Right renal pelvis (tissue), 4 donors: ENCODE measurements at places on chromosomes 11 and 22. TPM values are rescaled to one million over a fixed set of nuclear protein-coding genes. Genes with fewer than 3 reads are reported as not detected.

GRCh38 chr22:29328566-29329500 lies 13.3 kb upstream of the RASL10A start:
- DNase-seq, result no peak

DNA sequence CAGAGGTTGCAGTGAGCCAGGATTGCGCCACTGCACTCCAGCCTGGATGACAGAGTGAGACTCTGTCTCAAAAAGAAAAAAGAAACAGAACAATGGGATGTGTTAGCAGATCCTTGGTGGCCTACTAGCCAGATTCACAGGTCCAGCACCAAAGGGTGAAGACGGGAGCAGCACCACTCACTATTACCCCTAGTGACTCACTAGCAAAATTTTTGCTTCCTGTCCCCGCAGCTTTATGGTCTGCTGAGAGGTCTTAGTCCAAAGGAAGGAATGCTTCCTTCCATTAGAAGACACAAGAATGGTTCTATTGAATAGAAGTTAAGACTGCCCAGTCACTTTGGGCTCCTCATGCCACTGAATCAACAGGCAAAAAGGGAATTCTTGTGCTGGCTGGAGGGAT lies 35.9 kb upstream of the NUP50 start:
- DNase-seq, result no peak

- no peak for DNase-seq
These were observed 18.3 kb upstream of the MUC5B start for GRCh38 chr11:1204381-1205101.

- DNase-seq, result no peak
These were observed 208.1 kb upstream of the CADM1 start for GRCh38 chr11:115712296-115712695.

- no peak for DNase-seq
These were observed 274.6 kb downstream of the BRD1 start for GRCh38 chr22:49553076-49553475.

DNA sequence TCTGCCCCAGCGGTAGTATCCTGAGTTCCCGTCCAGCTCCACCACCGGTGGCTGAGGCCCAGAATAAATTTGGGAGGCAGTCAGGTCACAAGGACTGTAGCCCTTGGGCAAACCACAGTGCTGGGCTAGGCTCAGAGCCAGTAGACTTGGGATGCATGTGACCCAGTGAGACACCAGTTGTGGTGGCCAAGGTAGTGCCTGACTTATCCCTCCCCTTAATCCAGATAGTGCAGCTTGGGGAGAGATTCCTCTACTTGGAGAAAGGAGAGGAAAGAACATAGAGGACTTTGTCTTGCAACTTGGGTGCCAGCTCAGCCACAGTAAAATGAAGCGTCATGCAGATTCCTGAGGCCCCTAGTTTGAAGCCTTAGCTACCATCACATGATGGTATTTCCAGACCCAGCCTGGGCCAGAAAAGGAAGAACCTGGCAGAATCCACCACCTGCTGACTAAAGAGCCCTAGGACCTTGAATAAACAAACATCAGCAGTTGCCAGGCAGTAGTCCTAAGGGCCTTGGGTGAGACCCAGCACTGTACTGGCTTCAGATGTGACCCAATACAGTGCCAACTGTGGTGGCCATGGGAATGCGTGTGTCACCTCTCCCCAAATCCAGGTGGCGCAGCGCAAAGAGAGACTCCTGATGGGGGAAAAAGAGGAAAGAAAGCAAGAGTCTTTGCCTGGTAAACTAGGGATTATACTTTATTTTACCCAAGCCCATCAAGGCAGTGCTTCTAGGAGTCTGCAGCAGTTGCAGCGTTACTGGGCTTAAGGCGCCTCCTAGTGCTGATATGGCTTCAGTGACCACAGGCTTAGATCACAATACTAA lies 17.0 kb upstream of the DDX10 start:
- DNase-seq, result peak; percentile 55

DNA sequence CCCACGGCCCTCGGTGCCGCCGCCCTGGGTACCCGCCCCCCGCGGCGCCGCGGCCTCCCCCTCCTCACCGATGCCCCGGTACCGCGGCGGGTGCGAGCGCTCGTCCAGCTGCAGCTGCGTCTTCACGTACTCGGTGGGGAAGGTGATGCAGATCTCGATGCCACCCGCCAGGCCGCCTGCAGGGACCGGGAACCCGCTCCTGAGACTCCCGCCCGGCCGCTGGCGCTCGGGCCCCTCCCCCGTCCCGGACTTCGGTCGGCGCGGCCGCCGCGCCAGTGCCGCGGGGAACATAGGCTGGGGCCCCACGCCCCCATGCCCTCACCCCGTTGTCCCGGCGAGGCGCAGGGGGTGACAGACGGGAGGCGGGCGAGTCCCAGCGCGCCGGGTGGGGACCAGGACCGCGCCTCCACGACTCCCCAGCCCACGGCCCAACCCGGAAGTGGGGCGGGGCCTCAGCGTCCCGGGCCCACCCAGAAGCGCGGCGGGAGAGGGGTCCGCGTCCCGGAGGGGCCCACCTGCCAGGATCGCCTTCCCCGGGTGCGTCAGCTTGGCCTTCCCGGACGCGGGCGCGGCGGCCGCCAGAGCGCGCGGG lies 375 bp downstream of the SLC25A1 start:
- DNase-seq, result no peak

- DNase-seq, result no peak
These were observed 13.1 kb downstream of the ZBED5 start for GRCh38 chr11:10844796-10845195.

DNA sequence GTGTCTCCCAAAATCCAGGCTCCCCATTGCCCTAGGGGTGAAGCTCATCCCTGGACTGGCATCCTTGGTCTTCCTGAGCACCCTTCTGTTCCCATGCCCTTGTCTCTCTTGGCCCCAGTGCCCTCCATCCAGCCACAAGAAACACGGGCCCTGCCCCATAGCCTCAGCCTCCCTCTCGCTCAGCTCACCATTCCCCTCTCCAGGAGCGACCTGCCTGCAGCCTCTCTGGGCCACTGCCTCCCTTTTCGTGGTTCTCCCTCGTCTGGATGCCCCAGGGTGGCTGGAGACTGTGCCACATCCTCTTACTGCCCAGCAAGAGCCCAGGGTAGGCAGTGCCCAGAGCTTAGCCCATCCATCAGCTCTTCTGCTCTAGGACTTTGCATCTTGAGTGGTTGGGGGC lies 532.1 kb downstream of the TBC1D22A start:
- DNase-seq, result no peak

DNA sequence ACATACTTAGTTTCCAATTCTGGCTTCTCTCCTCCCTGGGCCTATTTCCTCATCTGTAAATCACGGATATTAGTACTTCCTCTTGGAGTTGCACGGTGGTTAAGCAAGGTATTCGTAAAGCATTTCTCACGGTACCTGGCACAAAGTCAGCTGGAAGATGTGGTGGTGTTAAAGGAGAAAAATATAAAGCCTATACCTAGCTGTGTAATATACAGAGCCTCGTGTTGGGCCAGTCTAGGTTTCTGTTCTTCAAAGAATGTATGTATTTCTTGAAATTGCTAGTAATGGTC lies 47.2 kb downstream of the DBX1 start:
- DNase-seq, result no peak

GRCh38 chr11:17412488-17413180 lies 24.2 kb upstream of the KCNJ11 start:
- DNase-seq, result no peak

DNA sequence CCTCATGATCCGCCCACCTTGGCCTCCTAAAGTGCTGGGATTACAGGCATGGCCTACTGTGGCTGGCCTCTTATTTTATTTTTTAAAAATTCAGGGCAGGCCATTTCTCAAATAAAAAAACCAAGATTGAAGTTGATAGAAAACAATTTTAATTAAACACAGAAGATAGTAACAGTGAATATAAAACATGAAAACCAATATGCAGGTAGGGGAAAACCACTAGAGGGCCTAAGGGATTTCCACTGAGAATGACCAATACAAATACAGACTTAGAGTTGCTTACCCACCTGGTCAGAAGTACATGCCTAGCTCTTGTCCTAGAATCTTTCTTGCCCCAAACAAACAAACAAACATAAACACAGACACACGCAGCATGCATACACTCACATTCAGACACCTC lies 1.7 kb upstream of the RTCB start:
- no peak for DNase-seq

GRCh38 chr11:106178361-106178760 lies 100.9 kb downstream of the AASDHPPT start:
- no peak for DNase-seq

DNA sequence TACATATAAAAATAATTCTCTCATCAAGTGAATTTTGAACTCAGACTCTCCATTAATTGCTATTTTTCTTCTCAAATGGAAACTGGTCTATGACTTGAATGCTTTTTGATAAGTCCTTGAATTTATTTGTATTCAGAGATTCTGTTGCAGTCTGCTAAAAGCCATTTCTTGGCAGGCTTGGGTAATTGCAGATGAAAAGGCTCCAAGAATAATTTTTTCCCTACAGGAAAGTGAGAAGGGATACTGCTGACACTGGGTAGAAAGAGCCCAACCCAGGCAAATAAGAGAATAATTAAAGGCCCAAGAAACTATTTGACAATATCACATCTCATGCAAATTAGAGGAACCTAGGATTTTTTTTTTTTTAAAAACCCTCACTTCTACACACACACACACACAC lies 246.5 kb upstream of the DDI1 start:
- DNase-seq, result no peak

DNA sequence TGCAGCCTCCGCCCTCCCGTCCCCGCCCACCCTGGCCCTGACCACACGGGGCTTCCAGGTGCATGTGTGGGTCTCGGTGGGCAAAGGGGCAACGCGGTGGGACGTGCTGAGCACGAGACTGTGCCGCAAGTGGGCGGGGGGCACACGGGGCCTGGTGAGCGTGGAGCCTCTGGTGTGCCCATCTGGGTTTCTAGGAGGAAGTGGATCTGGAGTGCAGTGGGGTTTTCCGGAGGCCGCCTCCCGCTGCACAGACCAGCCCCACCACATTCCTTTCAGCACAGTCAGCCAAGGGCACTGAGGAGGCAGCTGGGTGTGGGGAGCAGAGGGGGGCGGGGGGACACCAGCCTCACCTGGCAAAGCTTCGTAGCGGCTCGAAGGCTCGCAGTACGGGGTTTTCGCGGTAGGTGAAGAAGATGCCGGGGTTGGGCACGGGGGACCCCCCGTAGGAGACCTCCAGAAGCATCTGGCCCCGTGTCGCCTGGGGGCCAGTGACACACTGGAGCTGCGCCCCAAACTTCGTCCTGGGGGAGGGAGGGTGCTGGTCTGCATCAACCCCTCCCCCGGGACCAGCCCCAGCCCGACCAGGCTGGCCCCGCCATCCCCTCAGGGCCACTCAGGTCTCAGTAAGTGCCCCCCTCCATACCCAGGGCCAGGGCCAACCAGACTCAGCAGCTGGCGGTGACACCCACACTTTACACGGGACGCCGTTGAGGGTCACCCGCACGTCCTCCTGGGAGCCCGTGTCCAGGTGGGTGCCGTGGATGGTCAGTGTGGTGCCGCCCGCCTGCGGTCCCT lies 12.4 kb upstream of the MAPK11 start:
- no peak for DNase-seq

- DNase-seq, result no peak
These were observed 7.2 kb upstream of the PLXNB2 start for GRCh38 chr22:50314455-50315288.

GRCh38 chr11:128478305-128478704 lies 109.1 kb downstream of the ETS1 start:
- DNase-seq, result no peak

- no peak for DNase-seq
These were observed 40.8 kb downstream of the ELFN2 start for GRCh38 chr22:37386441-37386840.

DNA sequence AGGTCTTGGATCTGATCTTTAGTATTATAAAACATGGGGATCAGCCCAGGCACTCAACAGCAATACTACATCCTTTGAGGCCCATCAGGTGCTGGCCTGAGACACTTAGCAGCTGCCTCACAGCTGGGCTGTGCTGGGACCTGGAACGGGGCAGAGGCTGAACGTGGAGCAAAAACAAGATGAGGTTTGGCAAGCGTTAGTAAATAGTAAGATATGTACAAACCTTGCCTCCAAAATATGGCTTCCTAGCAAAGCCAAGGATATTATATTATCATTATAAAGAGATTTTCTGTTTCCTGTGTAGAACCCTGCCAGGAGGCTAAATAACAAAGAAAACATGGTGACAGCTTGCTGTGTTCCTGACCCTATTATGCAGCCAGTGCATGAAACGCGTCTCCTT lies 60.0 kb upstream of the SPON1 start:
- no peak for DNase-seq

GRCh38 chr22:46107089-46107664 lies 43.1 kb upstream of the PPARA start:
- DNase-seq, result no peak

DNA sequence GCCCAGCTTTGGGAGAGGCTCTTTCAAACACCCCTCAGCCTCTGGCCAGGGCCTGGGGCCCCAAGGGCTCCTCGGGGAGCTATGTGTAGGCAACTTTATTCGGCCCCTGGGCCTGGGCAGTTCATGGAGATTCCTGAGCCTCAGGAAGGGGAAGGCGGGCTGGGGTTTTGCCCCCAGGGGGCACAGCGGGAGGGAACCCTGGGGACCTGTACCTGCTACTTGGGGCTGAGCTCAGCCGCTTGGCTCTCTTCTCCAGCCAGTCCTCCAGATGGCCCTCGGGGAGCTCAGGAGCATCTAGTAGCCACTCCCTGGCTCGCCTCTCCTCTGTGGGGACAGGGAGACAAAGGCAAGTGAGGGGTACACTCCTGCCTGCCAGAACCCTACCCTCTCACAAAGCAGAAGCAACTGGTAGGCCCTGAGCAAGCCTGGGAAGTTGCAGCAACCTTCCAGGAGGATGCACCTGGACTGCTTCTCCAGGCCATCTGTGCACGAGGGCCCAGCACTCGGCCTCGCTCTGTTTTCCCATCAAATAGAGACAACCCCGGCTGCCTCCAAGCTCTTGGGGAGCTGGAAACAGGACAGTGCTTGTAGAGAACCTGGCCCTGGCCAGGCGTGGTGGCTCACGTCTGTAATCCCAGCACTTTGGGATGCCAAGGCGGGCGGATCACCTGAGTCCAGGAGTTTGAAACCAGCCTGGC lies 18.5 kb downstream of the CABP7 start:
- no peak for DNase-seq

DNA sequence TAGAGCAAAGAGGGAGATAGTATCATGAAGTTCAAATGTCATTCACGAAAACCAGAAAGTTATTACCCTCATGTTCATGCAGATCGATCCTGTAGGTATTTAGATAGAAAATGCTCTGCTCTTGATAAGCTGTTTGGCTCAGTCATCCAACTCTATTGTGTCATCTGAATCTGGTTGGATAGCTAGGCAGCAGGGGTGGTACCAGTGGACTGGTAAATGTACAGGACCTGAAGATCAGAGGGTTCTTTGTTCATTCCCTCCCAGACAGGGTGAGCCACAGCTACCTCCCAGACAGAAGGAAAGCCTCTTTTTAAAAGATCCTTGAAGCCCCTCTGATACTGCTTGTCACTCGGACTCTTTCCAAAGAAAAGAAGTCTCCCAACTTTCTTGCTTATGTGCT lies 29.8 kb upstream of the DRD2 start:
- no peak for DNase-seq

Gene APOBEC3B
- polyA plus RNA-seq, result 7.8 TPM

Gene INPPL1
- 157 TPM for polyA plus RNA-seq

Gene OR51B5
- polyA plus RNA-seq, result 0.63 TPM

Gene FGF4
- polyA plus RNA-seq, result not detected

Gene APOA4
- not detected for polyA plus RNA-seq

Gene OR51A4
- not detected for polyA plus RNA-seq

Gene SYT9
- 4.9 TPM for polyA plus RNA-seq

Gene OR8D1
- not detected for polyA plus RNA-seq

Gene OVCH2
- 7.1 TPM for polyA plus RNA-seq

Gene HOATZ
- polyA plus RNA-seq, result 0.21 TPM
